ENCODE measurements at places on chromosomes 2 and 18. TPM values are rescaled to one million over a fixed set of nuclear protein-coding genes. Genes with fewer than 3 reads are reported as not detected.

GRCh38 chr2:21043744-21044532 is at the start of gene APOB:
APOB (minus strand) TSS chr2:21044073; CDS start chr2:21043945, 128 bp downstream.
- DNase-seq = no peak
- H3K4me1 ChIP-seq = no peaks in the 10 kb centered on the region
- H3K36me3 ChIP-seq = no peaks in the 10 kb centered on the region
- H3K4me3 ChIP-seq = no peak within 1 kb of the TSS
- no peaks in the 10 kb centered on the region for H3K27me3 ChIP-seq

GRCh38 chr2:71499691-71500090 is 46.3 kb downstream of the DYSF start:
- H3K36me3 ChIP-seq = no peaks in the 10 kb centered on the region
- no peak overlapping the region for H3K27ac ChIP-seq
- no peaks in the 10 kb centered on the region for H3K27me3 ChIP-seq
- no peaks in the 10 kb centered on the region for H3K4me1 ChIP-seq

- H3K36me3 ChIP-seq = no peaks in the 10 kb centered on the region
- no peak overlapping the region for H3K27ac ChIP-seq
- DNase-seq = no peak
- H3K4me1 ChIP-seq = no peaks in the 10 kb centered on the region
- no peak overlapping the region for H3K4me3 ChIP-seq
- no peaks in the 10 kb centered on the region for H3K27me3 ChIP-seq
Measured at GRCh38 chr2:182585001-182585400, 131.1 kb upstream of the DNAJC10 start.

GRCh38 chr18:36176711-36177110 is 10.6 kb upstream of the MOCOS start:
- DNase-seq = no peak
- H3K27ac ChIP-seq = no peak overlapping the region
- H3K36me3 ChIP-seq = peaks cover 23% of the 10 kb centered on the region
- H3K4me1 ChIP-seq = no peaks in the 10 kb centered on the region
- no peaks in the 10 kb centered on the region for H3K27me3 ChIP-seq
- H3K4me3 ChIP-seq = no peak overlapping the region

GRCh38 chr2:194105358-194105757 is 1551.7 kb upstream of the SLC39A10 start:
- H3K4me3 ChIP-seq = no peak overlapping the region
- H3K36me3 ChIP-seq = no peaks in the 10 kb centered on the region
- no peaks in the 10 kb centered on the region for H3K4me1 ChIP-seq
- no peaks in the 10 kb centered on the region for H3K27me3 ChIP-seq
- DNase-seq = no peak

DNA sequence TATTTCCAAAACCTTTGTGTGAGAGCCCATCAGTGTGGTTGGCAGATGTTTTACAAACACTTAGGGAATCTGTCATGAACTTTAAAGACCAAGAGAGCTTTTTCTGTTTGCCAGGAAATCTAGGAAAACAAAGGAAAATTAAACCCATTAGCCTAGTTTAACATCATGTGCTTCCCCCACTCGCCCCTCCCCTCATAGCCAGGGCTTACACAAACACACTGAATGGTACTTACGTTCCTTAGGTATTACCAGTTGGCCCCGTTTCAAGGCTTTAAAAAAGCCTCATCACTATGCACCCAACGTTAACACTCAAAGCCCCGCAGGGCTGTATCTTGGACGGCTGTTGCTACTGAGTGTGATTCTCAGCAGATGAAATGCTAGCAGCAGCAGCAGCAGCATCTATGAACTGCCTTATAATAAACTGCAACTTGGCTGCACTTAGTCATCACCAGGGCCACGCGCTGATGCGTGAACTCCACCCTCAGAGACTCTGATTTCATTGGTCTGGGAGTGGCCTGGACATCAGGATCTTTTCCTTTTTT is 20.1 kb upstream of the TTC39C start:
- no peak overlapping the region for H3K4me3 ChIP-seq
- no peaks in the 10 kb centered on the region for H3K27me3 ChIP-seq
- no peaks in the 10 kb centered on the region for H3K36me3 ChIP-seq
- H3K4me1 ChIP-seq = peaks cover 54% of the 10 kb centered on the region
- H3K27ac ChIP-seq = peak overlapping the region; percentile 8
- no peak for DNase-seq

GRCh38 chr2:216004697-216005283 is 8.6 kb downstream of the MREG start:
- no peak overlapping the region for H3K4me3 ChIP-seq
- H3K4me1 ChIP-seq = peaks cover 31% of the 10 kb centered on the region
- H3K27ac ChIP-seq = peak overlapping the region; percentile 40
- DNase-seq = no peak
- H3K36me3 ChIP-seq = no peaks in the 10 kb centered on the region
- no peaks in the 10 kb centered on the region for H3K27me3 ChIP-seq

DNA sequence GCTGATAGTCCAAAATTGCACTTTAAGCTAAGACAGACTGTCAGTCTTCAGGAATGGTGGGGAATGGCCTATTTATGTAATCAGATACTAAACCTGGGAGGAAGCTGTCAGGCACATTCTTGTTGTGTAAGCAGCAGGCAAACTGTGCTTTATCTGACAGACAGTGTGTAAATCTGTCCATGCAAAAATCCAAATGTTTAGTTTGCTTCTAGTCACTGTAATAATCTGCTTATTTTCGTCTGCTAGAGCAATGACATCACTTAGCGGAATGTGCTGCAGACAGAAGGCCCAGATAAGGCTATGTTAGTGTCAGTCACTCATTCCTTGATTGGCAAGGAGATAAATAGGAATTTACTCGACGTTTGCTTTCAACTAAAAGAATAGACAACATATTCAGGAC is 263.5 kb downstream of the ZNF407 start:
- no peaks in the 10 kb centered on the region for H3K27me3 ChIP-seq
- DNase-seq = no peak
- H3K4me1 ChIP-seq = no peaks in the 10 kb centered on the region

GRCh38 chr2:207503234-207503633 is 26.5 kb upstream of the CREB1 start:
- H3K4me1 ChIP-seq = peaks cover 28% of the 10 kb centered on the region
- no peaks in the 10 kb centered on the region for H3K36me3 ChIP-seq
- no peaks in the 10 kb centered on the region for H3K27me3 ChIP-seq
- no peak overlapping the region for H3K27ac ChIP-seq
- DNase-seq = no peak
- H3K4me3 ChIP-seq = no peak overlapping the region

DNA sequence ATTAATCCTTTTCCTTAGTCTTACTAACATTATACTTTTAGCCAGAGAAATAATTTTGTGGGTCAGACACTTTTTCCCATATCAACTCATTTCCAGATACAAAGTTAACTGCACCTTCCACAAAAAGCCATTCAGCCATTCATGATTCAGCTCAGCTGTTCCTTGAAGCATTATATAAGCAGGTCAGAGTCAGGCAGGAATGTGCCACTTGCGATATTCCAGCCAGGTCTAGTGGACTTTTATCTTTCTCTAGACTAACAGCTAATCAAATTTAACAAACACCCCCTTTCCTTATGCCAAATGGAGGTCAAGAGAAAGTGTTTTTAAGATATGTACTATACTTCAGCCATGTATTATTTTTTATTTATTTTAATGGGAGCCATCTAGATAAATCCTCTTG is 75.6 kb upstream of the EPB41L3 start:
- H3K36me3 ChIP-seq = no peaks in the 10 kb centered on the region
- no peak overlapping the region for H3K4me3 ChIP-seq
- H3K27me3 ChIP-seq = no peaks in the 10 kb centered on the region
- DNase-seq = no peak

- H3K27ac ChIP-seq = no peak overlapping the region
- H3K4me3 ChIP-seq = no peak overlapping the region
- H3K36me3 ChIP-seq = no peaks in the 10 kb centered on the region
- no peaks in the 10 kb centered on the region for H3K4me1 ChIP-seq
- no peaks in the 10 kb centered on the region for H3K27me3 ChIP-seq
Measured at GRCh38 chr2:71530641-71531332, 77.4 kb downstream of the DYSF start.

GRCh38 chr2:56155188-56155587 is 28.6 kb upstream of the CCDC85A start:
- H3K4me3 ChIP-seq = no peak overlapping the region
- no peaks in the 10 kb centered on the region for H3K27me3 ChIP-seq
- DNase-seq = no peak
- H3K27ac ChIP-seq = no peak overlapping the region

DNA sequence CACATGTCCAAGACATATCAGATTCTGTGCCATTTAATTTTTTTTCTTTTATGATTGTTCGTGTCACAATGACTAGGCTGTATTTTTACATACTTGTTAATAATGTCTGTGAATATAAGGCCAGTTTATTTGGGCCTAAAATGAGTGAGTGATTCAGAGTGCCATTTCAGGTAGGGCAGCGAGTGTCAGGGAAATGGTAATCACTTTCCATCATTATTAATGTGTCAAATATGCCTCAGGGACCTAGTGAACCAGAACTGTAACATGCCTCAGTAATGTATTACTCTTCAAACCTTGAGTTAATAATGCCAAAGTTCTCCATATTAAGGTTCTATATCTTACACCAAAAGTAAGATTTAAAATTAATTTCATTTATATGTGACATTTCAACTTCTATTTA is 8.6 kb downstream of the FAM171B start:
- no peak for DNase-seq
- H3K36me3 ChIP-seq = no peaks in the 10 kb centered on the region
- no peak overlapping the region for H3K4me3 ChIP-seq
- peaks cover 3% of the 10 kb centered on the region for H3K27me3 ChIP-seq

- DNase-seq = no peak
- no peaks in the 10 kb centered on the region for H3K27me3 ChIP-seq
- no peak overlapping the region for H3K4me3 ChIP-seq
- H3K4me1 ChIP-seq = no peaks in the 10 kb centered on the region
Measured at GRCh38 chr2:10891848-10892247, 19.9 kb upstream of the KCNF1 start.

GRCh38 chr2:100250645-100251044 is 71.7 kb downstream of the LONRF2 start:
- no peak for DNase-seq
- H3K4me1 ChIP-seq = no peaks in the 10 kb centered on the region

GRCh38 chr18:46338205-46338604 is 234.0 kb downstream of the HAUS1 start:
- no peak for DNase-seq
- no peaks in the 10 kb centered on the region for H3K36me3 ChIP-seq
- H3K4me1 ChIP-seq = no peaks in the 10 kb centered on the region
- H3K27me3 ChIP-seq = peaks cover 13% of the 10 kb centered on the region
- no peak overlapping the region for H3K27ac ChIP-seq

DNA sequence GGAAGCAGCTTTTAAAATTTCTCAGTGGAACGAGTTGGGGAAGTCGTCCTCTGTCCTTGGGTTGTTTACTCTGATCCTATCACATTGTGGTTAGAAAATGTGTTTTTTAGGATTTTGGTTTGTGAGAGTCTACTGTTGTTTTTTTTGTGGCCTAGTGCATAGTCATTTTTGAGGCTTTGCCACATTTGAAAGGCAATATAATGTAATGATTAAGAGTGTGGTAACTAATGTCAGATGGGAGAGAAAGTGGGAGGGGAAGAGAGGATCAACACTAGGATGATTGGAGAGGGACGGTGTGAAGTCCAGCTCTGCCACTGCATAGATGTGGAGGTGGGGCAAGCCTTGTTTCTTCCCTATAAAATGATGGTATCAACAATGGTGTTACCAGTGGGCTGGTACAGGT is 8.5 kb downstream of the SP140L start:
- no peak for DNase-seq
- no peak overlapping the region for H3K27ac ChIP-seq
- H3K36me3 ChIP-seq = no peaks in the 10 kb centered on the region
- H3K27me3 ChIP-seq = no peaks in the 10 kb centered on the region
- H3K4me3 ChIP-seq = peak overlapping the region; percentile 13

GRCh38 chr2:201813996-201814760 is 7.8 kb downstream of the CDK15 start:
- DNase-seq = no peak
- no peaks in the 10 kb centered on the region for H3K36me3 ChIP-seq
- no peak overlapping the region for H3K4me3 ChIP-seq
- H3K27me3 ChIP-seq = no peaks in the 10 kb centered on the region
- H3K27ac ChIP-seq = no peak overlapping the region

GRCh38 chr2:16277117-16277516 is 336.8 kb downstream of the MYCN start:
- no peaks in the 10 kb centered on the region for H3K4me1 ChIP-seq
- no peaks in the 10 kb centered on the region for H3K27me3 ChIP-seq
- no peak overlapping the region for H3K4me3 ChIP-seq
- H3K27ac ChIP-seq = no peak overlapping the region
- no peak for DNase-seq
- H3K36me3 ChIP-seq = no peaks in the 10 kb centered on the region

GRCh38 chr2:8761529-8762164 is 75.8 kb downstream of the KIDINS220 start:
- no peaks in the 10 kb centered on the region for H3K4me1 ChIP-seq
- no peaks in the 10 kb centered on the region for H3K27me3 ChIP-seq
- peaks cover 9% of the 10 kb centered on the region for H3K36me3 ChIP-seq
- no peak overlapping the region for H3K4me3 ChIP-seq
- DNase-seq = no peak

DNA sequence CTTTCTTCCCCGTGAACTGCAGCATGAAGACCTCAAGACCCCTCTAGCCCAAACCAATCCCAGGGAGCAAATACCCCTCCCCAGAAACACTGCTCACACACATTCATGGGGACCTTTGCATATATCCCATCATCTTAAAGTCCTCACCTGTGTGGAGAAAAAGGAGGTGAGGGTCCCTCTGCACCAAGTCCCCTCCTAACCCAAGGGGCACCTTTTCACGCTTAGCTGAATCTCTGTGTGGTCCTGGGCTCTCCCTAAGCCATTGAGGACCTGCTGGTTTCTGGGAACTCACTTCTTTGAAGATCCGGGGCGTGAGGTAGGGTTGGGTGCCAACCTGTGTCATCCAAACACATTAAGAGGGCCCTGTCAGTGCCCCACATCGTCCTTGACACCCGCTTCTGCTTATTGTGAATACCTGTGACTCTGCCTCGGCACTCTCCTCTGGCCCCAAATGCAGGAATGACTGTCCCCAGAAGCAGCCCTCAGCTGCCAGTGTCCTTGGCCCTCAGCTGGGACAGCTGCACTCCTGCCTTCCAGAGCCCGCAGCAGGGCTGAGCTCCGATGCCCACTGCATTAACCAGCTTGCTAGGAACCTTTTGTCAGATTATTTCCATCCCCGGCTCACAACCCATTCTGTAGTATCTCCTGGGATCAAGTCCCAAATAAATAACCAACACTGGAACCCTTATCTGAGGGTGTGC is 41.3 kb upstream of the ITM2C start:
- peaks cover 17% of the 10 kb centered on the region for H3K27me3 ChIP-seq
- H3K4me1 ChIP-seq = no peaks in the 10 kb centered on the region
- H3K27ac ChIP-seq = no peak overlapping the region
- DNase-seq = no peak
- peaks cover 5% of the 10 kb centered on the region for H3K36me3 ChIP-seq
- H3K4me3 ChIP-seq = no peak overlapping the region

The RSAD2 gene
- total RNA-seq = 0.85 TPM

The GREB1 gene
- total RNA-seq = 0.94 TPM

The FEV gene
- total RNA-seq = not detected

The TXNDC2 gene
- not detected for total RNA-seq

The CPO gene
- 0.20 TPM for total RNA-seq

The DCDC2C gene
- total RNA-seq = not detected

The CLK1 gene
- total RNA-seq = 114 TPM

The LOXL3 gene
- total RNA-seq = 0.77 TPM

The FBXO36 gene
- 0.74 TPM for total RNA-seq

The DQX1 gene
- 0.83 TPM for total RNA-seq

The COL6A3 gene
- total RNA-seq = 7.0 TPM

All from CD8-positive, alpha-beta memory T cell (primary cell).